ENCODE measurements at places on chromosomes 6 and 20.
A peak's percentile ranks its signal among the peaks of the same experiment; 100 is the strongest.

- DNase-seq = no peak
Measured at GRCh38 chr6:4672772-4673171, 103.4 kb upstream of the CDYL start.

DNA sequence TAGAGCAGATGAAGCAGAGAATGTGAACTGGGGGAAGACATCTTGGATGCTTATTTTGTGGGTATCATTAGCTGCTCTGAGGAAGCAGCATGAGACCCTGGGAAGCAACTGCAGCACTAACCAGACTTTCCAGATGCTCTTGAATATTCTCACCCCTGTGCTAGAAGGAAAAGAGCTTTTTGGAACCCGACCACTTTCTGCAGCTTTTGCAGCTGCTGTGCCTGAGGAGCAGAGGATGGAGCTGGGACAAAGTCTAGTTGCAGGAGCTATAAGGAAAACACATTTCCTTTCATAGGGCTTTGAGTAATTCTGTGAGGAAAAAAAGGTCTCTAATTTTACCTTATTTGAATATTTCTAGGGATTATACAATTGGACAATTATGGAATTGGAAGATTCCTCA is 369.7 kb downstream of the CD109 start:
- DNase-seq = peak; percentile 70

DNA sequence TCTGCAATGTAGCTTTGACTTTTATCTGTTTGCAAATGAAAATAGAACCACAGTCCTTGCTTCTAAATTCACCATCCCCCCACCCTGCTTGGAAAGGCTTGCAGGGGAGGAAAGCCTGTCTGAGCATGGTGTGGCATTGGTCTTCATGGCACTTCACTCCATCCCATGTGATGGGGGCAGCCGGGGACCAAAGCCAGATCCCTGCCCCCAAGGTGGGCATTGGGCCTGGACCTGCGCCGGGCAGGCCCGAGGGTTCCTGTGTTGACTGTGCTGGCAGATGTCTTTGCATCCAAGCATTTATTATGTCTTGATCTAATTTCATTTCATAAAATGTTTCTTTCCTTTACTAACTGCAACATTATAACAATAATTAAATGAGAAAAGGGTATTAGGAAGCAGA is 120.0 kb downstream of the SYNDIG1 start:
- no peak for DNase-seq

- no peak for DNase-seq
Measured at GRCh38 chr6:157203312-157203744, 120.0 kb downstream of the TMEM242 start.
